ENCODE measurements at places on chromosomes 16 and 17.
A peak's percentile ranks its signal among the peaks of the same experiment; 100 is the strongest.

GRCh38 chr17:71402661-71403141 lies 718.1 kb upstream of the SOX9 start:
- no peak for DNase-seq

DNA sequence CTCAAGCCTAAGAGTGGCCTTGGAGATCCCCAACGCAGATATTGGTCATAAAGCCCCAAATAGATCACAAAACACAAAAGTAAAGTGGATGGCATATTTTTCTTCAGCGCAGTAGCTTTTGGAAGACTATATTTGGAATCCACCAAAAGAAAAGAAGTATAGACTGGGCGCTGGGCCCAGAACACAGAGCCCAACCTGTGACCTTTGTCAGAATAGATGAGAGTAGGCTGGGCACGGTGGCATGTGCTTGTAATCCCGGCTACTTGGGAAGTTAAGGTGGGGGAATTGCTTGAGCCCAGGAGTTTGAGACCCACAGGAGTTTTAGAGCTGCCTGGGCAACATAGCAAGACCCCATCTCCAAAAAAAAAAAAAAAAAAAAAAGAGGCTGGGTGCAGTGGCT lies 14.6 kb downstream of the SCIMP start:
- no peak for DNase-seq

DNA sequence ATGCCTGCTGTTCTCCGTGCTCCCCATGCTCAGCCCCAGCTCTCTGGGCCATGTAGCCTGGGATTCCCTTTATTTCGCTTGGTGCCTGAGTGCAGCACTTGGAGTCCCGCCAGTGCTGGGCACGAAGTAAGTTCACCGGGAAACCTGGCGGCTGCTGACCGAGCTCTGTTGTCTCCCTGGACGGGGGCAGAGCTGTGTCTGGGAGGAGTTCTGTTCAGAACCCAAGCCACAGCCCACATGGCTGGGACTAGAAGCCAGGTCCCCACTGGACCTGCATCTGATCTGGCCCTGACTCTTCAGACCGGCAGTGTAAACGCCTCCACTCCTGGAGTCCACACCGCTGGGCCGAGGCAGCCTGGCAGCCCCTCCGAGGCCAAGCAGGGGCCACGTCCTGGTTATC lies 37.5 kb upstream of the CIBAR2 start:
- no peak for DNase-seq

- no peak for DNase-seq
Measured at GRCh38 chr17:16585796-16586195, 16.8 kb upstream of the ZNF287 start.

GRCh38 chr17:62405451-62405850 lies 18.2 kb upstream of the METTL2A start:
- no peak for DNase-seq

DNA sequence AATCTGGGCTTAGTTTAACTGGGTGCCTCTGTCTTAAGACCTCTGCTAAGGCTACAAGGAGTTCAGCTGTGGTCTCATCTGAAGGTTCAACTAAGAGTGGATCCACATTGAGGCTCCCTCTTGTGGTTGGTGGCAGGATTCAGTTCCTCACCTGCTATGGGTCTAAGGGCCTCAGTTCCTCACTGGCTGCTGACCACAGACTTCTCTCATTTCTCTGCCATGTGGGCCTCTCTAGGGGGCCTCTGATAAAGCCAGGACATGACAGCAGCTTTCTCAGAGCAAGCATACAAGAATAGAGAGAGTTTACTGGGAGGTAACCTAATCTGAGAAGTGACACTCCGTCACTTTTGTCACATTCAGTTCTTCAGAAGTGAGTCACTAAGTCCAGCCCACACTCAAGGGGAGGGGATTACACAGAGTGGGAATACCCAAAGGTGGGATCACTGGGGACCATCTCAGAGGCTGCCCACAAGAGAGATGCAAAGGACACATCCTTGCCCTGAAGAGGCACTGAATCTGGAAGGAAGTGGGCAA lies 19.2 kb upstream of the ABAT start:
- peak; percentile 62 for DNase-seq

DNA sequence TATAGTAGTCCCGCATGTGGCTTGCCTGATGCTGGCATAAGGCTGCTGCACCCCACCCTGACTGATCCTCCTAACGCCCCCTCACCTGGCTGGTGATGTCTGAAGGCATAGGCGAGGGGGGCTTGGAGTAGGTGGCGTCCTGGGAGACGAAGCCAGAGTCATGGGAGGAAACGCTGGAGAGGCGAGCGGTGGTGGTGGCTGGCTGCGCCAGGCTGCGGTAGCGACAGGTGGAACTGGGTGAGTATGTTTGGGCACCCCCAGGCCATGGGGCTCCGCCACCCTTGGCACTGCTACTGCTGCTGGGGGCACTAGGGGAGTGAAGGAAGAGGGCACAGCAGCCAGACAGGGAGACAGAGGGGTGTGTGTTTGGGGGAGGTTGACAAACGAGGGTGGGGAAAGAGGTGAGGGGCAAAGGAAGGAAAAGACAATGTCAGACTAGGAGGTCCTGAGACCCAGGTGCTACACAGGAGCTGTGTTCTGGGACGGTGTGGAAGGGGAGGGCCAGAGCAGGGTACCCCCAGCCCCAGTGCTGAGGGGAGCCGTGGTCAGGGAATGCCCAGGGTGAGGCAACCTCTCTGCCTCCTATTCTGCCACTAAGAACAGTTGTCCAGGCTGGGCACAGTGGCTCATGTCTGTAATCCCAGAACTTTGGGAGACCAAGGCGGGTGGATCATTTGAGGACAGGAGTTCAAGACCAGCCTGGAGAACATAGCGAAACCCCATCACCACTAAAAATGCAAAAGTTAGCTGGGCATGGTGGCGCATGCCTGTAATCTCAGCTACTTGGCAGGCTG lies 11.4 kb downstream of the MTSS2 start:
- no peak for DNase-seq

DNA sequence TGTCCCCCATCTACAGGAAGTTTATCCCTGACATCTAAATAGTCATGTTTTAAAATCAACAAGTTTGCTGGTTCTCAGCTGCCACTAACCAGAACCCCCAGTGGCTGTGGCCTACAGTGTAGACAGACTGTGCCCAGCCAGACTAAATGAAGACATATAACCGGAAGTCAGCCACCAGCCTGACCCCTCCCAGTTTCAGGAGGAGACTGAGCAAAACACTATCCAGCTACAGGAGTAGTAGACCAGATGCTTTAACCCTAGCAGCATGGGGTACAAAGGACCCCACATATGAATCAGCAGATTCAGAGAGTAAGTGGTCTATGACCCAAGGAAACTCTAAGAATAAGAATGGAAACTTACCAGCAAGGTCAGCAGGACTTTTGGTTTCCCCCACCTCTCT lies 83.4 kb downstream of the HIC1 start:
- DNase-seq, result peak; percentile 56

DNA sequence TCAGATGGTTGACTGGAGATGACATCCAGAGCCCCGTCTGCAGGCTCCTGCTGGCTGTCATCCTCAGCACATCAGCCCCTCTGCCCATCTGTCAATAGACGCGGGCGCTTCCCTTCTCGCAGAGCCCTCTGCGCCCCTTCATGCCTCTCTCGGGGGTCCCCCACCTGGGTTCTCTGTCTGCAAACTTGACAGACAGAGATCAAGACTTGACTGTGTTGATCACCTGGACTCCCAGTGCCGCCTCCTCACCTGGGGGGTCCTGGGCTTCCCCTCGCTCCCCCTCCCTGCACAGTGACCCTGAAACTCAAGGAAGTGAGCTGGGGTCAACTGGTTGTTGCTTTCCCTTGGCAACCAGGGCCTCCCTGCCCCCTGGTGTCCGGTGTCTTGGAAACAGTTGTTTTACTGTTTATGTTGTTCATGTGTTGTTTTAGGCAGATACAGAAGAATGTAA lies 31.9 kb downstream of the RNF213 start:
- DNase-seq, result no peak

GRCh38 chr16:21226749-21227148 lies 6.8 kb upstream of the ANKS4B start:
- no peak for DNase-seq

DNA sequence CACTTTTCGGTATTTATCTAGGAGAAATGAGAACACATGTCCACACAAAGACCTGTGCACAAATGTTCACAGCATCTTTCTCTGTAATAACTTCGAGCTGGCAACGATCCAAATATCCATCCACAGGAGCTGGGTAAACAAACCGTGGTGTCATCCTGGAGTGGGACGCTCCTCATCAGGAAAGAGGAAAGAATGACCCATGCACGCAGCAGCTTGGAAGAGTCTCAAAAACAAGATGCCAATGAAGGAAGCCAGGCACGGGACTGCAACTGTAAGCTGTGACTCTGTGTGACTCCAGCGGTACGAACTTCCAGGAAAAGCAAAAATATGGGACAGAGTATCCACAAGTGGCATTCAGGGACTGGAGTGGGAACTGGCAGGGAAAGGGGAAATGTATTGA lies 36.7 kb upstream of the CIBAR2 start:
- DNase-seq, result no peak

- no peak for DNase-seq
Measured at GRCh38 chr17:20203018-20203417, 193.9 kb downstream of the SPECC1 start.

- no peak for DNase-seq
Measured at GRCh38 chr17:14919094-14919493, 346.0 kb downstream of the PMP22 start.

- no peak for DNase-seq
Measured at GRCh38 chr17:15343749-15344148, 2.4 kb upstream of the TEKT3 start.

- no peak for DNase-seq
Measured at GRCh38 chr16:54353097-54353496, 66.5 kb upstream of the IRX3 start.

- DNase-seq, result no peak
Measured at GRCh38 chr17:11251561-11252107, 10.6 kb downstream of the SHISA6 start.

GRCh38 chr17:66002812-66003211 lies 189.1 kb downstream of the CEP112 start:
- no peak for DNase-seq

GRCh38 chr16:2229091-2229490 lies 5.7 kb downstream of the E4F1 start:
- no peak for DNase-seq

GRCh38 chr17:71392715-71393567 lies 727.9 kb upstream of the SOX9 start:
- no peak for DNase-seq

DNA sequence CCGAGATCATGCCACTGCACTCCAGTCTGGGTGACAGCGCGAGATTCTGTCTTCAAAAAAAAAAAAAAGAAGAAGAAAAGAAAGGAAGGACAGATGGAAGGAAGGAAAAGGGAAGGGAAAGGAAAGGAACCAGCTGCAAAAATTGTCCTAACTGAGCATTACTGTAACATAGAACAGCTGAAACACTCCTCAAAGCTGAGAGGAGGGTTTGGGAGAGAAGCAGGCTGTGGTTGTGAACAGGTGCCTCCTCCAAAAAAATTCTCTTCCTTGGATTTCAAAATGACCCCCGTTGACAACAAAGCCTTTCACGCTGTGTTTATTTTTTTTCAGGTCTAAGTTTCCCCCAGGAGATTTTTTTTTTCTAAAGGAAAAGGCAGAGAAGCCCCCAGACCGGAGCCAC lies 541.4 kb downstream of the WWOX start:
- DNase-seq, result no peak

DNA sequence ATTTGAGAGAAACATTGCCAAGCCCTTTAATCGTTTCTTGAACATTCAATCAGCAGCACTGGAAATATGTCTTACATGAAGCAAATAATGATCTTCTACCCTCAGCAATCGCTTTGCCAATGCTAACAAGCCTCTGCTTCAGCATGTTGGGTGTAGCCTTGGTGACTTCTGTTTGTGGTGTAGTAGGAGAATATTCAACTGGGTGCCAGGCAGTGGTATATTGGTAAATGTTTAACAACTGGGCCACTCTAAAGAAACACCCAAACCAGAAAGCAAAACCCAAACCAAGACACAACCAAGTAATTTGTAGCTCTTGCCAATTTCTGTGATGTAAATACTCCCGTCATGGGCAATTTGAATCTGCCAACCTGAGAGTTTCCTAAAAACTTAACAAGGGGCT lies 9.7 kb downstream of the CDH13 start:
- no peak for DNase-seq

- no peak for DNase-seq
Measured at GRCh38 chr16:52819405-52819804, 233.3 kb downstream of the CHD9NB start.

DNA sequence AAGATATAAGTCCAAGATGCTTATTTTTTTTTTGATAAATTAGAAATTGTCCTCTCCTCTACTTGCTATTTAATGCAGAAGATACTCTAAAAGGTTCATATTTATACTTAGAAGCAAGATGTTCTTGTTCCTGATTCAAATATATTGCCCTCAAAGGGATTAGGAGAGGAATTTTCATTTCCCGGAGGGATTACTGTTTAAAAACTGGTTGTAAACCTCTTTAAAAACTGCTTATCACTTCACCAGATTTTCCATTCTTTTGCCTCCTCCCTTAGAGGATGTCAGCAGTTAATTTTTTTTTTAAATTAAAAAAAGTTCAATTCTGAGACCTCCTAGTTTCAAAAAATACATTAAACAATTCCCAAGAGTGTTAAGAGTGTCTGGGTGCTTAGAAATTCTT lies 2.8 kb downstream of the TENT4B start:
- no peak for DNase-seq

GRCh38 chr16:56910654-56911539 lies 21.0 kb upstream of the HERPUD1 start:
- DNase-seq, result no peak

DNA sequence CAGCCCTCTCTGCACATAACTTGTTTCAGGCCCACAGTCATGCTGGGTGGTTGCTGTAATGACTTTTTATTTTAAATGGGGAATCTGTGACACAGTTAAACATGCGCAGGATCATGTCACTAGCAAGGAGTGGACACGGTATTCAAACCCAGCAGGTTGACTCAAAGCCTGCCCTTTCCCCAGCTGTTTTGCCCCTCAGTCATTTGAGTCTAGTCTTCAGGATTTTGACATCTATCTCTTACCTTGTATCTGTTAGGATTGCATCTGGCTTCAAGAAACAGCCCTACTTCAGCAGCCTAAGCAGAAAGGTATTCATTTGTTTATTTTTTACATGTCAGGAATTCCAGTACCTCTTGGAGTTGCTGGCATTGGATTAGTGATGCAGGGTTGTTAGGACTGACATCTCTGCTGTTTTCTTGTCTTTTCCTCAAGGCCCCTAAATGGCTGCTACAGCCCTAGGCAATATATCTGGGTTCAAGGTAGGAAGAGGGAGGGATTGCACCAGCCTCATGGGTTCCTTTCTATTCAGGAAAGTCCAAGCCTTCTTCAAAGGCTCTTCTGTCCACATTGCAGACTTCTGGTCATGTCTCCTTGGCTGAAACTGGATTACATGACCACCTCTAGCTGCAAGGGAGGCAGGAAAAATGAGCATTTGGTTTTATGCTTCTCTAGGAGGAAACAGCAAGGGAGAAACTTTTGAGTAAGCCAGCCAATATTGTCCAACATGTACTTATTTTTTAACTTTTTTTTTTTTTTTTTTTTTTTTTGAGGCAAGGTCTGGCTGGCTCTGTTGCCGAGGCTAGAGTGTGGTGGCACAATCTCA lies 22.8 kb downstream of the ABCC1 start:
- DNase-seq, result no peak

GRCh38 chr17:19021622-19022083 lies 17.1 kb upstream of the FAM83G start:
- DNase-seq, result peak; percentile 50
